ENCODE measurements at places on chromosomes 7 and 10.

GRCh38 chr10:90937645-90938258, 16.9 kb upstream of the ANKRD1 start:
- DNase-seq = no peak

DNA sequence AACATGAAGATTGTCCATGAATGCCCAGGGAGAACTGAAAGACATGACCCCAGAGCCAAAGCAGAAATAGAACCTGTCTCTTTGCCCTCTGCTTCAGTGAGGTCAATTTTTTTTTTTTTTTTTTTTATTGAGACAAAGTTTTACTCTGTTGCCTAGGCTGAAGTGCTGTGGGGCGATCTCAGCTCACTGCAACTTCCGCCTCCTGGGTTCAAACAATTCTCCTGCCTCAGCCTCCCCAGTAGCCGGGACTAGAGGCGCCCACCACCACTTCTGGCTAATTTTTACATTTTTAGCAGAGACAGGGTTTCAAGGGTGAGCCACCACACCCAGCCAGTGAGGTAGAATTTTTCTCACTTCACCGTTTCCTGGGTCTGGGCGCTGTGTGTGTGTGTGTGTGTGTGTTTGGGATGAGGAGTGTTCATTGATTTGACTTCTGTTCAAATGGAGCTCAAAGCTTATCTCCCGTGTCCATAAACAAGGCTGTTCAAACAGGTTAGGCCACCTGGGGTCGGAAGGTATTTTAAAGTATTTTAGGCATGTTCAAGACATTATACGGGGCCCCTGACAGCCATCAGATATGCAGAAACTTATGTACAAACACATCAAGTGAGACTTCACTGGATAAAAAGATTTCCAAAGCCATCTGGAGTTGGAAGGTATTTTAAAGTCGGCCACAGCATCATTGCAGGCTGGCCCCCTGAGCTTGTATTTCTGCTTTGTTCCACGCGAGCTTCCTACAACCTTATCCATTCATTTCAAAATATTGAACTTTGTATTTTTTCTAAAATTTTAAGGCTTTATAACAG, 93.8 kb downstream of the MAP3K8 start:
- DNase-seq = no peak

GRCh38 chr10:125641398-125641797, 41.6 kb downstream of the TEX36 start:
- DNase-seq = no peak

DNA sequence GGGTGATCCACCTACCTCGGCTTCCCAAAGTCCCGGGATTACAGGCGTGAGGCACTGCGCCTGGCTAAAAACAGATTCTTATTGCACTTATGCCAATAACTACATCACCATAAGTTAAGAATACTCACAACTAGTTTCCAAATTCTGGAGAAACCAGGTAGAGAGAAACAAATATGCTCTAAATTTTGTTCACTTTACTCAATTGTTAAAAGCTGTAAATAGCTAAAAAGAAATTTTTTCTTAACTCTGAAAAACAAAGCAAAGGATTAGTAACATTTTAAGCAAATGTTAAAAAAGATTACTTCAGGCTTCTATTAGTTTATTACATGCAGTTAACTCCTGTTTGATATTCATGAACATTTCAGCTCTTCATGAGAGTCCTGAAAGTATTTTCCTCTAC, 28.3 kb upstream of the ZMIZ2 start:
- DNase-seq = no peak

GRCh38 chr10:13347500-13348156, 465 bp downstream of the SEPHS1 start:
- peak; percentile 53 for DNase-seq

- DNase-seq = no peak
These were observed 41.9 kb downstream of the LRRN3 start for GRCh38 chr7:111132833-111133232.

GRCh38 chr10:60733826-60734225, 44.5 kb upstream of the CDK1 start:
- DNase-seq = no peak

DNA sequence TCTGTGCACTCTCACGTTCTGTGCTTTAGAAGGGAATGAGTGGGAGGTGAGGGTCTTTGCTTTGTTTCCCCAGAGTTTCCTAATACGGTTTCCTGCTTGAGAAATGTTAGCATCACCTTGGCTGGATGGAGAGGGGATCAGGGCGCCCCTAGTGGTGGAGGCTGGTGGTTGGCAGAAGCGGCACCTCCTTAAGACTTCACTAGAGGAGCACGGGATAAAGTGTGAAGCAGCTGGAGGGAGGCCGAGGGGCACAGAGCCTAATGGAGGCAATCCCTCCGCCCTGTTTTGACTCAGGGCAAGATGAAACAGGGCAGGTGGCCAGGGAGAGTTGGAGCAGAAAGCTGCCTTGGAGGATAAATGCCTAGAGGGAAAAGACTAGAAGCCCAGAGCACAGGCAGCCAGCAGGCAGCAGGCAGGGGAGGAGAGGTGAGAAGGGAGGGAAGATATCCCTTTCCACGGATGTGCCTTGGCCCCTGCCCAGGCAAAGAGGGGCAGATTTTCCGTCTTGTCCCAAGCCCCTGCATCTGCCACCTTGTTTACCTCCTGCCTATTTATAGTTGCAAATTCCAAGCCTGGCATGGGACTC, 56.0 kb upstream of the BTRC start:
- no peak for DNase-seq

DNA sequence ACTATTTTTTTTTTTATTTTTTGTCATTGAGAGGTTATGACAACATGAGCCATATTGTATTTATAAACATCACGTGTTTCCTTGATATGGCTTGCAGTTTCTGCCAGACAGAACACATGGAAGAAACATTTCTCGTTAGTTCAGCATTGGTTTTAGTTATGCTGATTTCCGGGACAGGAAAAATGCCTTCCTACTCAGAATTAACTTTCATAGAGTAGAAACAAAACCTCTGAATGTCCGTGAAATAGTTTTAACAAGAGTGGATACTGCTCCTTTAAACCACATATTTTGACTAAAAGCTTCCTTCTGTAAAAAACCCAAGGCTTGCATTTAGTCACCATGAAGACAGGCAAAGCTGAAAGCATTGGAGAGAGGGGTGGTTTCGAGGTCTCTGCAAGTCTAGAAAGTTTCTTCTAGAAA, 240.4 kb downstream of the KIAA1217 start:
- DNase-seq = no peak

GRCh38 chr7:111240371-111240770, 149.4 kb downstream of the LRRN3 start:
- no peak for DNase-seq

- peak; percentile 18 for DNase-seq
These were observed 46.3 kb upstream of the NANOS1 start for GRCh38 chr10:118983263-118983662.

DNA sequence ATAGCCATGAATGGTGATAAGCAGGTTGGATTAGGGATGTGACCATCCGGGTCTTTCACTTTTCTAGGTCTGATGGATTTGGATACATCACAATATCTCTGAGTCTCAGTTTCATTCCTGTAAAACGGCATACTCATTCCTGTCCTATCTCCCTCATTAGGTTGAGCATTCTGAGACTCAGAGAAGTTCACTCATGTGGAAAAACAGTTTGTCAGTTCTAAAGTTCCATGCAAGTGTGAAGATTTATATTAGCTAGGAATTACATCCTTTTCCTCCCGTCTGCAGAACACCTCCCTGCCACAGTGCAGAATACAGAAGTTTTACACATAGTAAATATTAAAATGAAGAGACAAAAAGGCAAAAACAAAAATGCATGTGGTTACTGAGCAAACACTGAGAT, 94.2 kb upstream of the SLC25A13 start:
- DNase-seq = no peak

- no peak for DNase-seq
These were observed 14.9 kb upstream of the PON3 start for GRCh38 chr7:95411036-95411435.

DNA sequence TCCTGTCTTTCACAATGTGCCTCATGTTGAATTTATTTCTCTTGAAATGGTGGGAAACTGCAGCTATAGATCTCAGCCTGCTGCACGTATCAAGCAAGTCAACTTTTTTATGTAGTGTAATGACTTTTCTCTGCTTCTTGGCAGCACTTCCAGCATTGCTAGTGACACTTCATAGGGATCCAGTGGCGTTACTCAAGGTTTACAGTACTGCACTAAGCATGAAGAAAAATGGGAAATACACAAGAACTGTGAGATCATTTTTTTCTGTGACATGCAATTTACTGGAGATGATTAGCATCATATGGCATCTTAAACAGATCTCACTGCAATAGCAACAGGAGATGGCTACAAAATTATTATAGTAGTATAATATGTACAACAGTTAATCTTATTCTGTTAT, 90.9 kb downstream of the POLR1F start:
- no peak for DNase-seq

DNA sequence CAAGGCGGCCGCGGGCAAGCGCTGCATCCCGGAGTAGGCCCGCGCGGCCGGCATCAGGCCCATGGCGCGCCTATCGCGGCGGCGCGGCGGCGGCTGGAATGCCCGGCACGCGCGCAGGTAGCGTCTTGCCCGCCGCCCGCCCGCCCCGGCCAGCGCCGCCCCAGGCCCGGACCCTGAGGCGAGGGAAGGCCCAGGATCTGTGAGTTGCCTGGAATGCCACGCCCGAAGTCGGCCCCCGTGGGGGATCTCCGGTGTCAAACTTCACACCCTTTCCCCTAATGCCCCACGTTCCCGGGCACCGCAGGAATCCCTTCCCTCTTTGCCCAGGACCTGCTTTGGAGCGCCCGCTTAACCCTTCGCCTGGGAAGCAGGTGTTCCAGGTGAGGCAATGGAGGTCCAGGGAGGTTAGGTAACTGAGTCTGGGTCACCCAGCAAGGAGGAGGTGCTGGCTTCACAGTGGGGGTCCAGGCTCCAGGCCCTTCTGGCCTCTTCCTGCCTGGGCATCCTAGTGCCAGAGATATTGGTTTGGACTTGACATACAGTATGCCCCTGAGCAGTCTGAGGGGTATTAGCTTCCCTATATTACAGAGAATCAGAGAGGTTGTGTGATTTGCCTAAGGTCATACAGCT, 138.1 kb downstream of the ARHGAP22 start:
- no peak for DNase-seq

DNA sequence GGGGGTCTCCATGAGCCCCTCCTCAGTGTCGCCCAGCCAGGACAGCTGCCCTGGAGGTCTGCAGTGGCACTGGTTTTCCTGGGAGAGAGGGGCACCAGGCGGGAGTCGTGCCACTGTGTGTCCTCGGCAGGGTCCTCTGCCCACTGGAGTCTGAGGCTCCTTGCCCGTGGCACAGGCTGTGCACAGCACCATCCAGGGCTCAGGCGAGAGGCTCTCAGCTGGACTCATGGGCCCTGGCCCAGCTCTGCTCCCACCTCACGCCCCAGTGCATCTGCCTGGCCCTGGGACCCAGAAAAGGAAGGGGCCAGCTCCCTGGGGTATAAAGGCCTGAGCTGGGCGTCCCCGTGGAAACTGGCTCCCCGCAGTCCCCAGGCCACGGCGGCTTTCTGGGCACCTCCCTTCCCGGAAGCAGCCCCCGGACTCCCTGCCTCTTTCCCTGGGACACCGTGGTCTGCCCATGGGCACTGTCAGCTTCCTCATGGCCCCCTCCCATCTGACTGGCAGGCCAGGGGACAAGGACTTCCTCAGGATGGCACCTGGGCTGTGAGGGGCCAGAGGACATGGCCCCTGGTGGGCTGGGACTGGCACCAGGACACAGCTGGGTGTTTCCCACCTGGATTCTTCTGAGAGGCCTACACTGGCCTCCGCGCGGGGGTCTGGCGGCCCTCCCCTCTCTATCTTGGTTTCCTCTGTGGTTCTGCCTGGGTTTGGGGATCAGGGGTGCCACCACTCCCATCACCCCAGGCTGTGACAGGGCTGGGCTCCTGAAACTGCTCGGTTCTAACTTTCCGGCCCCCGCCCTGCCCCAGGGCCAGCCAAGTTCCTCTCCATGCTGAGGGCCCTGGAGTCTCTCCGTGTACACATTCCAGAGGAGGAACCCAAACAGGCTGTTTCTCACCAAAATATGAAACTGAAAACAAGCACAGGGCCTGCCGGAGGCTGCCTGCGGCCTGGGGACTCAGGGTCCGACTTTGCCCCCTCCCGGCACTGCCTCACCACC, 5.5 kb downstream of the FOXL3 start:
- no peak for DNase-seq

GRCh38 chr10:71712170-71712569, 7.4 kb downstream of the C10orf105 start:
- no peak for DNase-seq

DNA sequence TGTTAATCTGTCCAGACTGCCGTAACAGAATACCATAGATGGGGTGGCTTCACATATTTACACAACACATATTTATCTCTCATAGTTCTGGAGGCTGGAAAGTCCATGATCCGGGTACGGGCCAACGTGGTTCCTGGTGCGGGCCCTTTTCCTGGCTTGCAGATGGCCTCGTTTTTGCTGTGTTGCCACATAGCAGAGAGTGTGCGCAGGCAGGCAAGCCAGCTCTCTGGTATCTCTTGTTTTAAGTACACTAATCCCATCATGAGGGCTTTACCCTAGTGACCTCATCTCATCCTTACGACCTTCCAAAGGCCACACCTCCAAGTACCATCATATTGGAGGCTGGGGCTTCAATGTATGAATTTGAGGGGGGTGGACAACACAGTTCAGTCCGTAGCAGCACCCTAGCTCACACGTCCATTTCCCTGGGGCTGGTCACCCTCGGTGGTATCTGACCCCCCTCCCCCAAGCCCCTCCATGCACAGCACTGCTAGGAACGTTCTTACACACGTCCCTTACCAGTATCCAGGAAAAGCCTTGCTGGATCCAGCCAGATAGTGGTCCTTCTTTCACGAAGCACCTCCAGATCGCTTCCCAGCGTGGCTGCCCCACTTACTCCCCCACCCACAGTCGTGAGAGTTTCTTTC, 21.5 kb downstream of the CUX1 start:
- no peak for DNase-seq

GRCh38 chr10:109261231-109261630, 662.1 kb downstream of the XPNPEP1 start:
- DNase-seq = no peak

DNA sequence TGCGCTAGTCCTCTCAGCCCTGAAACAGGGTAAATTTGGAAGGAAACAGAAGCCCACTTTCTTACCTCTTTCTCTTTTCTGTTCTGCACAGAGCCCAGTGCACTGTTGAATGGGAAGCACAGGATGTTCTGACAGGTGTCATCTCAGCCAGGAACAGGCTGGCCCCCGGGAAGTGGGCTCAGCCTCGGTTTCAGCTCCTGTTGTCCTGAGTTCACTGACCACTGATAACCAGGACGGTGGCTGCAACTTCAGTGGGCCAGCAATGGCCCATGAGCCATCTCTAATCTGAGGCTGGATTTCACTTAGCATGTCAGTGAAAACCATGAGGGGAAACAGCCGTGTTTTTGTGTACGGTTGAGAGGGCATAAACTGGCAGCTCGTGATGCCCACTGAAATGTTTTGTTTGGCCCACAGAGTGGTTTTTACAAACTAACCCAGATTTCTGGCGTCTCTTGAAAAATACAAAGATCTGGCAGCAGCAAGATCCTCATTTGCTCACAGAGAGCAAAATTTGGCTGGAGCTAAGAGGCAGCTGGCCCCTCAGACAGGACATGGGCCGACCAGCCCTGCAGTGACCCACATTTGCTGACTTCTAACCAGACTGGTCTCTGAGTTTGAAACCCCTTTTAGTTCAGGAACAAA, 455.9 kb downstream of the PAXIP1 start:
- DNase-seq = no peak

- DNase-seq = no peak
These were observed 14.3 kb downstream of the SEMA3D start for GRCh38 chr7:85172530-85172941.

Data from SHP77 treated with DMSO at 0.1 percent for 48 hours (cell line).